Left renal cortex interstitium (tissue), 4 donors: ENCODE measurements at places on chromosomes 6 and 20.

- DNase-seq, result no peak
Observed at GRCh38 chr6:89198235-89198634, 18.9 kb downstream of the GABRR1 start.

- DNase-seq, result no peak
Observed at GRCh38 chr6:40936818-40937251, 102.2 kb downstream of the UNC5CL start.

DNA sequence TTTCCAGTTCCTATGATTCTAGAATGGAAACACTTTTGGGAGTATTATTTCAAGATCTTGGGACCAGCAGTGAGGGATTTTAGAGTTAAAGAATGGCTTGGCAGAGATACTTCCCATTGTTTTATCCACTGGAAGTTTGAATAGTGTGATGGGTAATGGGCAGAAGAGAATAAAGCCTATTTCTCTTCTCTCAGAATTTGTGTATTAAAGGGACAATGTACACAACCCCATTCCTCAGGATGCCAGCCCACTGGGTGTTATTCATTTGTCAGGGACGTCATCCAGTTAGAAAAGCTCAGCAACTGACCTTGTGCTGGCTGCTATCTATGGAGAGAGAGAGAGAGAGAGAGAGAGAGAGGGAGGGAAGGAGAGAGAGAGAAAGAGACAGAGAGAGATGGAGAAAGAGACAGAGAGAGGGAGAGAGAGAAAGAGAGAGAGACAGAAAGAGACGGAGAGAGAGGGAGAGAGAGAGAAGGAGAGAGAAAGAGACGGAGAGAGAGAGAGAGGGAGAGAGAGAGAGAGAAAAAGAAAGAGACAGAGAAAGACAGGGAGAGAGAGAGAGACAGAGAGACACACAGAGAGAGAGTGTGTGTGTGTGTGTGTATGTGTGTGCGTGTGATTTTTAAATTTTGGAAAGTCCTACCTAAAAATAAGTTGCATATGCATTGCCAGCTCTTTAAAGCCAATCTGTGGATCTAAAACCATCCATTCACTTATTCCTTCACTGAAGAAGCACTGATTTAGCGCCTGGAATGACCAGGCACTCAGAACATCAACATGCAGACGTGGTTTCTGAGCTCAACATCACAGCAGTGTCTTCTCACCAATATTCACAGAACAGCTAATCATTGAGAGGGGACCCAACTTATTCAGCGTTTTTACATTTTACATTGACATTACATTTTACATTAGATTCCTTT is 388.8 kb downstream of the THBS2 start:
- DNase-seq, result no peak

DNA sequence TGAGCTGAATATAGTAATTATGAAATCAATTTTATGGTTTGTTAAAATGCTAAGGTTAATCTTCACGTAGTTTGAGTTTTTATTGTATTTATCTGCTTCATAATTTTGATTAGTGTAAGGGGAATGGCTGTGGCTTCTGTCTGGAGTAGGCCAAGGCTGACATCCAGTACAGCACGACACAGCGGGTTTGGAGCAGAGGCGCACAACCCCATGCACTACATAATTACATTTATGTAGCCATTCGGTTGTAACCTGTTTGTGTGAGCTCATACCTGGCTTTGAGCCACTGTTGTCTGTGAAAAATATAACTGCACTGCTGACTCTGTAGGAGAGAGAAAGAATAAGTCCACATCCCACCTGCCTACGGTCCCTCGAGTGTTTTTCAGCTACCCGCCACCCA is 615.5 kb downstream of the EYS start:
- DNase-seq, result no peak

- no peak for DNase-seq
Observed at GRCh38 chr6:134529921-134530320, 212.0 kb upstream of the SGK1 start.

DNA sequence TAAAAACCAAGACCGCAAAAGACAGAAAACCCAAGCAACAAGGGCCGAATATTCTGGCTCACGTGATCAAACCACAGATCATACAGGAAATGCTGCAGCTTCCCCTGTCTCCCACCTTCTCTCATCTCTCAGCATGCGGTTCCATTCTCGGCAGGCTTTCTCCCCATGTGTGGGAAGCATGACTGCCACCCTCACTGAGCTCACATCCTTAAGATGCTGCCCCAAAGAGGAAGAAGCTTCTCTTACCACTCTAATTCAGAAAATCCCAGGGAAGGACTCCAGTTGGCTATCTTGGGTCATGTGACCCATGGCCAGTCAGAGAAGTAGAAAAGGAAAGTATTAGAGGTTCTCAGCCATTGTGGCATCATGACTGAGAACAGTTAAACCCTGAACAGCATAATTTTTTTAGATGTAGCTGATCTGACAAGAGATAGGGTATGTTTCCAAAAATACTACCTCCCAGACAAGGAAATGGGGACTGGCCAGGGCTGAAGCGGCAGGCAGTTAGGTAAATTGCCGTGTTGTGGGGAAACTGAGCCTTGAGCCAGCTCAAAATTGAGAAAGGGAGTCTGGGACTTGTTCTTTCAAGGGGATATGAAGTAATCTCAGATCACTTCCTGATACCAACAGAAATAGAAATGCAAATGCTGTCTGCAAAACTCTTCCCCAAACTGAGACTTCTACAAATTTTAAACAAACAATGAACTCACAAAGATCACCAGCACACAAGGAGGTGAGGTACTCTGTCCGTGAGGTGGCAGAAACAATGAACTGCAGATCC is 37.1 kb upstream of the GRM4 start:
- no peak for DNase-seq

GRCh38 chr6:105803442-105803841 is 282.7 kb upstream of the PRDM1 start:
- no peak for DNase-seq

- no peak for DNase-seq
Observed at GRCh38 chr6:88763160-88763559, 200.3 kb downstream of the RNGTT start.

GRCh38 chr6:24274441-24275083 is 83.3 kb downstream of the DCDC2 start:
- DNase-seq, result peak; percentile 15

GRCh38 chr6:39530201-39530759 is 194.9 kb downstream of the KIF6 start:
- DNase-seq, result no peak

DNA sequence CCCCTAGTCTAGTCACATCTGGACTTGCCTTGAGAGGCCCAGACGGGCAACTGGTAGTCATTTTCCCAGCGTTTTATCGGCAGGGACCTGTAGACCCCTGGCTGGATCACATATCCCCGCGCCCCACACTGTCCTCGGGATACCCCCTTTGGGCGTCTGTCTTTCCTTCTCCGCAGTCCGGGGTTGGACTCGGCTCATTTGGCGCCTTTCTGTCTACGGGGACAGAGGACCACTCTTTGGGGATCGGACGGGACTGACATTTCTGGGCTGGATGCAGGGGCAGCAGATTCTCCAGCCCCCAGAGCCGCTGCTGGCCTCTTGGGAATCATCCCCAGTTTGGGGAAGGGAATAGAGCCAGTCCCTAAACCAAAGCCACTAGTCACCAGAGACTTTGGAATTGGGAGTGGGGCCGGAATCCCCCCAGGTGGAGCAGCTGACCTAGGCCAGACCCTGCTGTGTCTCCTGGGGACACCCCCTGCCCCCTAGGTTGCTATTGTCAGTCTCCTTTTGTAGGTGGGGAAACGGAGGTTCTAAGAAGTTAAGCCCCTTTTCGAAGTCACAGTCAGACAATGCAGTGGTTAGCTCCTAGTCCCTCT is 734 bp downstream of the FAM110A start:
- DNase-seq, result no peak

GRCh38 chr6:166440106-166440505 is 57.4 kb upstream of the MPC1 start:
- no peak for DNase-seq
